ENCODE measurements at places on chromosomes 6 and 20. TPM values are rescaled to one million over a fixed set of nuclear protein-coding genes. Genes with fewer than 3 reads are reported as not detected.
A peak's percentile ranks its signal among the peaks of the same experiment; 100 is the strongest.

DNA sequence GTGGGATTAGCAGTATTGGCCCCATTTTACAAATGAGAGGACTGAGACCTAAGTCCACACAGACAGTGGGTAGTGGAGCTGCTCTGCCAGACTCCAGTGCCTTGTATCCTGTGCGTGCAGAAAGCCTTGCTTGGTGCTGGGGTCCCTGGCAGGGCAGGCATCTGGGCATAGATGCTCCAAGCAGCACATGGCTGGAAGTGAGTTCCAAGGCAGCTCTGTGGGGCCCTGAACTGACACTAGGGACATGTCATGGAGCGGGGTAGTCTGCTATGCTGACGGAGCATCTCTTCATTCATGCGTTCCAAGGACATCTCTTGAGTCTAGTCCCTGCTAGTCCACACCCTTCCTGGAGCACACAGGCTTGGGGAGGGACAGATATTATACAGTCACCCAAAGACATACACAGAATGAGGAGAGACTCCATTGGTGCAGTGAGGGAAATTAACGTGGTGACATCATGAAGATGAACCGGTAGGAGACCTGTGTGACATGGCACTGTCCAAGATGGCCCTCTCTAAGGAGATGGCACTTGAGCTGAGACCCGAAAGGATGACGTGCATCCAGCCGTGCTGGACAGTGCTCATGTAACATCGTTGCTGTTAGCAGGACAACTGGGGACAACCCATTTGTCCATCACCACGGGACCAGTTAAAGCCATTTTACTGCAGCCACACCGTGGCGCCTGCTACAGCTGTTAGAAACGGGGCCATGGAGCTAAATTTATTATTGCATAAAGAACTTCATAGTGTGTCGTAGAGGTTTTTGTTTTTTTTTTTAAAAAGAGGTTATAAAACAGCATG lies 65.1 kb downstream of the DLGAP4 start:
- DNase-seq, result no peak
- H3K4me3 ChIP-seq, result no peak overlapping the region
- no peak overlapping the region for H3K27ac ChIP-seq

Gene EYA4
- total RNA-seq, result not detected

Gene CDH4
- total RNA-seq, result not detected

Gene MYLK2
- 0.51 TPM for total RNA-seq

Gene RSPO3
- total RNA-seq, result not detected

Gene SLC24A3
- not detected for total RNA-seq

DNA sequence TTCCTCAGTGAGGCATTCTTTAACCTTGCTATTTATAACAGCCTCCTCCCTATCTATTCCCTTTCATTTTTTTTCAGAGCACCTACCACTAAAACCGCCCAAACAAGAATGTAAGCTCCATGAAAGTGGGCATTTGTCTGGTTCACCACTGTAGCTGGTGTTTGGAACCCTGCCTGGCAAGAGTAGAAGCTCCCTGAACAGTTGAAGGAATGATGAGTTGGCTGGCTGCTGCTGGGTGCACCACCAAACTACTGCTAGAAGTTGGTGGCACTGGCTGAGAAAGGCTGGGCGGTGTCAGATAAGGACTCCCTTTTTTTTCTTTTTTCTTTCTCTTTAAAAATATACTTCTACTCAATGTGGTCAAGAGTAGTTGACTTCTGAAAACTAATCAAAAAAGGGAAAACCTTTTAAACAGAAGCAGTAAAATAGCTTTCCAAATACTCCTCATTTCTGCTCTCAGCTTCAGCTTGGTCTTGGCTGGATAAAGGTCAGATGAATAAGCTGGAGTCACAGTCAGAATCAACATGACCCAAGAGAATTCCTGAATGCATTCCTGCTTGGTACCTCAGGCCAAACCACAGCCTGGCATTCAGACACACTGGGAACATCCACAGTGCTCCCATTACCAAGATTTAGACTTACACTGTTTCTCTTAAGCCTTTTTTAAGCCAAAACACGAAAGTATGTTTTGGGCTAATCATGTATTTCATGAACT lies 38.0 kb downstream of the RTN4IP1 start:
- H3K4me3 ChIP-seq, result no peak overlapping the region
- no peak overlapping the region for H3K27ac ChIP-seq
- H3K27me3 ChIP-seq, result no peaks in the 10 kb centered on the region
- no peaks in the 10 kb centered on the region for H3K4me1 ChIP-seq

- H3K4me1 ChIP-seq, result peaks cover 9% of the 10 kb centered on the region
- no peak overlapping the region for H3K4me3 ChIP-seq
- H3K27me3 ChIP-seq, result peaks cover 17% of the 10 kb centered on the region
- no peaks in the 10 kb centered on the region for H3K36me3 ChIP-seq
Measured at GRCh38 chr20:53981752-53982437, 88.5 kb downstream of the BCAS1 start.

DNA sequence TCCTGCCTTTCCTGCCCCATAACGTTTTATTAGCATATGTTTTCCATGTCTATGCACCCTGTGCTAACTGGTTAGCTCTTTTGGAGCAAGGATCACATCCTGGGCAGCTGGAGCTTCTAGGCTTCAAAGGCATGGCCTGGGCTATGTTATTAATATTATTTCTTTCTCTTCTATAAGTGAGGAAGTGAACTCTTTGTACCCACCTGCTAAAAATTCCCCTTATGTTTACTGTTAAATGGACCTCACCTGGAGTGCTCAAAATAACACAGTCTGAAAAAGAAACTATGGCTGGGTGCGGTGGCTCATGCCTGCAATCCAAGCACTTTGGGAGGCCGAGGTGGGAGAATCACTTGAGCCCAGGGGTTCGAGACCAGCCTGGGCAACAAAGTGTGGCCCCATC lies 97.8 kb downstream of the TNFAIP3 start:
- peaks cover 10% of the 10 kb centered on the region for H3K36me3 ChIP-seq
- no peak overlapping the region for H3K27ac ChIP-seq
- no peak overlapping the region for H3K4me3 ChIP-seq
- no peaks in the 10 kb centered on the region for H3K27me3 ChIP-seq
- no peak for DNase-seq

Gene EPB41L1
- total RNA-seq, result 0.41 TPM

Gene EPHA7
- total RNA-seq, result not detected

Gene BCAS4
- total RNA-seq, result 7.4 TPM

- H3K27ac ChIP-seq, result no peak overlapping the region
- H3K27me3 ChIP-seq, result peaks cover 32% of the 10 kb centered on the region
- peaks cover 5% of the 10 kb centered on the region for H3K4me1 ChIP-seq
- H3K4me3 ChIP-seq, result peak overlapping the region; percentile 68
Measured at GRCh38 chr6:36839749-36840431, 646 bp upstream of the CPNE5 start.

DNA sequence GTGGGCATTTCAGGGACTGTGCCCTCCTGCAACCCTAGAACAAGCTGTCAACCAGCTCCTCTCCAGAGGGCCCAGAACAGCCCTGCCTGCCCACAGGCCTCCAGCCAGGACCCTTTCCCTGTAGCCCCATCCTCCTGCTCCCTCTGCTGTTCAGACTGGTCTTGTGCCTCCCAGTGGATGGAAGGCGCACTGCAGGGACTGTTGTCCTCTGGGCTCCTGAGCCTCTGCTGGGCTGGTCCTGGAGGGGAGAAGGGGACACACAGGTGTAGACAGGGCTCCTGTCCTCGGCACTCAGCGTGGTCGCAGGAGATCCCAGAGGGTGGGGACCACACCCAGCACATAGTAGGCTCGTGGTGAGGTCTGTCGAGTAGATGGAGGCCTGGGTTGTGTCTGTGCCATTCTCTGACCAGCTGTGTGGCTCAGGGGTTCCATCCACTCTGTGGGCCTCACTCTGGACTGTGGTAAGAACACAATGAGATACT lies 11.5 kb downstream of the ITPR3 start:
- H3K27me3 ChIP-seq, result no peaks in the 10 kb centered on the region
- peak; percentile 45 for DNase-seq

Gene PLEKHG1
- 1.8 TPM for total RNA-seq

- H3K36me3 ChIP-seq, result no peaks in the 10 kb centered on the region
- no peaks in the 10 kb centered on the region for H3K4me1 ChIP-seq
- H3K27ac ChIP-seq, result no peak overlapping the region
- H3K27me3 ChIP-seq, result peaks cover 7% of the 10 kb centered on the region
Measured at GRCh38 chr6:79422666-79423065, 114.6 kb downstream of the LCA5 start.

Gene TAGAP
- total RNA-seq, result 38.1 TPM

Gene TSPYL4
- 17.5 TPM for total RNA-seq

Gene SPAG4
- 11.8 TPM for total RNA-seq

Gene MACROD2
- total RNA-seq, result not detected

DNA sequence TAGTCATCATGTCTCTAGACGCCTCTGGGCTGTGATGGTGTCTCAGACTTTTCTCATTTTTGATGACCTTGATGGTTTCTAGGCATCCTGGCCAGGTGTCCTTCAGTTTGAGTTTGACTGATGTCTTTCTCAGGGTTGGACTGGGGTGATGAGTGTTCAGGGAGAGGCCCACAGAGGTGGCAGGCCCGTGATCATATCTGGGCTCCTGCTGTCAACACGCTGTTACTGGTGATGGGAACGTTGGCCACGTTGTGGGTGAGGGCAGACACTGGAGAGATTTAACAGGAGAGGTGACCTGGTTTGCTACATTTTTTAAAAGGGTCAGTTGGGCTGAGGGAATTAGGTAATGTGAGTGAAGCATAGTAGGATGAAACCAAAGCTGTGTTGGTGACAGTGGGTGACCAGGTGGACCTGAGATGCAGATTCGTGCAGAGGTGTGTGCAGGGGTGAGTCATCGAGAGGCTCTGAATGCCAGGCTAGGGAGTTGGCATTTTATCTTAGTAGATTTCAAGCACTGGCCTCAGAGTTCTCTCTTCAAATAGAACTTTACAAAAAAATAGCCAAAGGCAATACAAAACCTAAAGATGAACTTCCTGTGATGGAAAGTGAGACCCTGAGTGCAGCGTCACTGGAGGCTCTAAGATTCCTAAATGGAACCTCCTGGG lies 174.1 kb downstream of the CDH26 start:
- no peak overlapping the region for H3K4me3 ChIP-seq
- H3K36me3 ChIP-seq, result no peaks in the 10 kb centered on the region
- H3K27ac ChIP-seq, result no peak overlapping the region
- no peaks in the 10 kb centered on the region for H3K27me3 ChIP-seq

DNA sequence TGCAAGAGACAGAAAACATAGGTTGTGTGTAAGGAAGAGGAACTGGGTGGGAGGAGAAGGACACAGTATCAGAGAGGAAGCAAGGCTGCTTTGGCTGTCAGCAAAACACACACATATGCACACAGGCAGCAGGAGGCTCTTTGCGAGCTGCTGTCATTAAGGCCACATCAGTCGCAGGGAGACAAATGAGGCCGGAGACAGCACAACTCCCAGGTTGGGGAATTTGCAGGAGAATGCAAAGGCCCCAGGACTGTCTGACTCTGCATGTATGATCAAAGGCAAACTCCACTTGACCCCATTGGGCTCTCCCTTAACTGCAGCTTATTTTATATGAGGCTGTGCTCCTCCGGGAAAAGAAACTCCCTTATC lies 35.3 kb downstream of the METTL24 start:
- H3K4me3 ChIP-seq, result no peak overlapping the region
- H3K4me1 ChIP-seq, result no peaks in the 10 kb centered on the region
- H3K27ac ChIP-seq, result no peak overlapping the region
- no peaks in the 10 kb centered on the region for H3K27me3 ChIP-seq
- H3K36me3 ChIP-seq, result no peaks in the 10 kb centered on the region

DNA sequence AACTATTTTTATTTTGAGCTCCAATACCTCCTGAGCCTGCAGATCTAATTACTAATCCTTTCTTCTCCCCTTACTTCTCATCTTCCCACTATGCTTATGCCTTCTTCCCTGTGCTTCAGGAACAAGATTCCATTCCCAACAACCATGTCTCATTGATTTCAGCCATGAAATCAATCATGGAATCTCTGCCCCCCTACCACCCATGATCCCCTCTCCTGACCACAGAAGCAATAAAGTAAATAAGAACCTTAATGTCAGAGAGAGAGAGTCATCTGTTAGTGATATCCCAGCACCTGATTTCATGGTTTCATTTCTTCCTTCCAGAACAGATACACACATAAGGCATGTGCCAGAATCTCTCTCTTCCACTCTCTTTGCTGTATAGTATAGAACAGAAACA lies 339.7 kb upstream of the KCNQ5 start:
- no peaks in the 10 kb centered on the region for H3K36me3 ChIP-seq
- no peak overlapping the region for H3K27ac ChIP-seq
- H3K4me1 ChIP-seq, result no peaks in the 10 kb centered on the region

- DNase-seq, result no peak
- H3K36me3 ChIP-seq, result peaks cover 3% of the 10 kb centered on the region
- H3K4me1 ChIP-seq, result peaks cover 25% of the 10 kb centered on the region
- H3K4me3 ChIP-seq, result no peak overlapping the region
Measured at GRCh38 chr6:25903467-25904099, 26.9 kb downstream of the SLC17A2 start.

DNA sequence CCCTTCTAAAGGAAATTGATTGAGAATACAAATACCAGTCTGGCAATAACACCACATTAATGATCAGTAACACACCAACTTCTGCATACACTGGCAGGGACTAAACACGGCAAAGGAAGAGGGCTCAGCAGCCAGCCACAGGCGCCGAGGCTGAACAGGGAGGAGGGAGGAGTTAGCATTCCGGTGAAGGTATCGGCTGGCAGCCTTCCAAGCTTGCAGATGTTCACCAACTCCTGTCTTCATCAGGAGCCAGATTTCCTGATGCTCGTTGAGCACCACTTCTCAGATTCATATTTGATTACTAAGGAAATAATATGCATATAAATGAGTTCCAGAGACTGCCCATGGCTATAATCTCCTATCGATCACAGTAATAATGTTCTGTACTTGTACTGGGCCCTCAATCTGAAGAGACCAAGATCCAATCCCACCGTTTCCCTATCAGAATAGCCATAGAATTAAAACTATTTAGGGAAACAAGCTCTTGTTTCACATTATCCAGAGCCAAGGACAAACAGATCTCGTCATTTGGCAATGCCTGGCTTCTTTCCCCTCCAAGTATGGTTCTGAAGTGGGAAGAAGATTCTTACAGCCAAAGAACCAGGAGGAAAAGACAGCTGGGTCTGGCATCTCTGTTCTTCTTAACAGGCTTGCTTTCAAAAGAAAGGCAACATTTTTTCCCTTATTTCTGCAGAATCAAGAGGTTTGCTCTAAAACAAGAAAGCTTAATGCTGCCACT lies 42.2 kb downstream of the GFOD1 start:
- H3K4me3 ChIP-seq, result no peak overlapping the region
- DNase-seq, result no peak
- H3K36me3 ChIP-seq, result peaks cover 9% of the 10 kb centered on the region
- H3K27me3 ChIP-seq, result no peaks in the 10 kb centered on the region
- H3K4me1 ChIP-seq, result peaks cover 25% of the 10 kb centered on the region

- H3K27ac ChIP-seq, result no peak overlapping the region
- no peak for DNase-seq
- H3K4me1 ChIP-seq, result no peaks in the 10 kb centered on the region
- H3K36me3 ChIP-seq, result no peaks in the 10 kb centered on the region
- no peak overlapping the region for H3K4me3 ChIP-seq
Measured at GRCh38 chr6:107563694-107564588, 74.0 kb downstream of the SOBP start.

Gene FRS3
- 4.7 TPM for total RNA-seq

Gene APCDD1L
- total RNA-seq, result not detected
